ENCODE measurements at places on chromosomes 1 and 21.
A peak's percentile ranks its signal among the peaks of the same experiment; 100 is the strongest.

DNA sequence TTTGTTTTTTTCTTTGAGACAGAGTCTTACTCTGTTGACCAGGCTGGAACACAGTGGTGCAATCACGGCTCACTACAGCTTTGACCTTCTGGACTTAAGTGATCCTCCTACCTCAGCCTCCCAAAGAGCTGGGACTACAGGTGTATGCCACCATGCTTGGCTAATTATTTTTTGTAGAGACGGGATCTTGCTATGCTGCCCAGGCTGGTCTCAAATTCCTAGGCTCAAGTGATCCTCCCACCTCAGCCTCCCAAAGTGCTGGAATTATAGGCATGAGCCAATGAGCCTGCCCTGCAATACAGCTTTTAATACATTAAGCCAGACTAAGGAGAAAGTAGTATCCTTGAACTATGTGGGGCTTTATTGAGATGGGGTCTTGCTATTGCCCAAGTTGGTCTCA lies 16.6 kb upstream of the EXOSC10 start:
- no peak for DNase-seq
- no peaks in the 10 kb centered on the region for H3K27me3 ChIP-seq
- H3K4me1 ChIP-seq = no peaks in the 10 kb centered on the region
- no peak overlapping the region for H3K27ac ChIP-seq

- H3K36me3 ChIP-seq = no peaks in the 10 kb centered on the region
- DNase-seq = peak; percentile 39
- no peak overlapping the region for H3K4me3 ChIP-seq
Measured at GRCh38 chr1:161885003-161885402, 118.9 kb downstream of the ATF6 start.

GRCh38 chr1:43991200-43991475 lies 261 bp upstream of the CCDC24 start:
- no peaks in the 10 kb centered on the region for H3K36me3 ChIP-seq
- no peaks in the 10 kb centered on the region for H3K27me3 ChIP-seq
- peak overlapping the region; percentile 69 for H3K27ac ChIP-seq
- H3K4me1 ChIP-seq = peaks cover 11% of the 10 kb centered on the region

DNA sequence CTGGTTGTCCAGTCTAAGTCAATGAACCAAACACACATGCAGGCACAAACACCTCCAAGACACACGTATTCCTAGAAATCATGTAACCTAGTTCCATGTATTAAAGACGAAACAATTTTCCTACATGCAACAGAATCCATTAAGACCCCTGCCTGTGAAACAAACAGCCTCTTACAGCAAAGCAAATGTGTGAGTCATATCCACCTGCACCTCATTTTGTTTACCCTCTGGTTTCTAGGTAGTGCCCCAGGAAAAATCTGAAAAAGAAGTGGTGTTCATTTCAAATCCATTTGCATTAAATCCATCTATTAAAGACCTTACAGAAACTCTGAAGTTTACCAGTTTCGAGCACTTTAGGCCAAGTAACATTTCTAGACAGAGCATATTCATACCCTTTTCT lies 74.1 kb downstream of the VCAM1 start:
- DNase-seq = no peak
- no peak overlapping the region for H3K4me3 ChIP-seq
- H3K27ac ChIP-seq = no peak overlapping the region
- H3K4me1 ChIP-seq = no peaks in the 10 kb centered on the region
- no peaks in the 10 kb centered on the region for H3K36me3 ChIP-seq
- H3K27me3 ChIP-seq = no peaks in the 10 kb centered on the region

GRCh38 chr1:31871703-31872102 lies 55.9 kb upstream of the SPOCD1 start:
- no peaks in the 10 kb centered on the region for H3K36me3 ChIP-seq
- H3K4me1 ChIP-seq = no peaks in the 10 kb centered on the region
- no peak for DNase-seq
- H3K4me3 ChIP-seq = no peak overlapping the region

GRCh38 chr1:211724687-211725196 lies 49.3 kb upstream of the NEK2 start:
- H3K27ac ChIP-seq = no peak overlapping the region
- no peak overlapping the region for H3K4me3 ChIP-seq
- no peaks in the 10 kb centered on the region for H3K27me3 ChIP-seq
- no peaks in the 10 kb centered on the region for H3K36me3 ChIP-seq

- H3K27me3 ChIP-seq = peaks cover 4% of the 10 kb centered on the region
- no peaks in the 10 kb centered on the region for H3K36me3 ChIP-seq
- no peaks in the 10 kb centered on the region for H3K4me1 ChIP-seq
- H3K27ac ChIP-seq = no peak overlapping the region
- H3K4me3 ChIP-seq = no peak overlapping the region
- no peak for DNase-seq
Measured at GRCh38 chr21:39601187-39601928, 11.4 kb upstream of the B3GALT5 start.

- H3K27me3 ChIP-seq = no peaks in the 10 kb centered on the region
- H3K27ac ChIP-seq = peak within 1 kb of the TSS; percentile 55
- DNase-seq = peak; percentile 55
- H3K36me3 ChIP-seq = peaks cover 25% of the 10 kb centered on the region
Measured at GRCh38 chr1:150808121-150808520, at the start of gene CTSK. TSS of gene CTSK (minus strand) at chr1:150808260. CDS start at chr1:150806805, 1,455 bp downstream.

- H3K27me3 ChIP-seq = no peaks in the 10 kb centered on the region
- DNase-seq = no peak
- H3K4me1 ChIP-seq = peaks cover 8% of the 10 kb centered on the region
- H3K36me3 ChIP-seq = peaks cover 66% of the 10 kb centered on the region
Measured at GRCh38 chr1:220149742-220150141, 55.8 kb downstream of the IARS2 start.

DNA sequence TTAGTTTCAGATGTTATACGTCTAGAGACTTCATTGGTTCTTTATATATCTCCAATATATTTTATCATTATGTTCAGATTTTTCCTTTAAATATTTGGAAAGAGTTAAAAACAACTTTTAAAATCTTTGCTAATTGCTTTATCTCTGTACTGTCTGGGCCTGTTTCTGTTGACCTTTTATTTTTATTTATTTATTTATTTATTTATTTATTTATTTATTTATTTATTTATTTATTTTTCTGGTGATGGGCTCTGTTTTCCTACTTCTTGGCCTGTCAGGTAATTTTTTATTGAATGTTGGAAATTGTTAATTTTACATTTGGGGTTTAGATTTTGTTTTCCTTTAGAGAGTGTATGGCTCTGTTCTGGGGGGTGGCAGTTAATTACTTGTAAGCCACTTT lies 279.7 kb upstream of the KAZN start:
- H3K27me3 ChIP-seq = no peaks in the 10 kb centered on the region
- no peak for DNase-seq
- H3K36me3 ChIP-seq = no peaks in the 10 kb centered on the region

GRCh38 chr1:180156201-180156600 lies 1.5 kb downstream of the QSOX1 start:
- H3K27ac ChIP-seq = no peak overlapping the region
- H3K4me3 ChIP-seq = peak overlapping the region; percentile 81
- no peaks in the 10 kb centered on the region for H3K36me3 ChIP-seq
- no peak for DNase-seq
- no peaks in the 10 kb centered on the region for H3K27me3 ChIP-seq

DNA sequence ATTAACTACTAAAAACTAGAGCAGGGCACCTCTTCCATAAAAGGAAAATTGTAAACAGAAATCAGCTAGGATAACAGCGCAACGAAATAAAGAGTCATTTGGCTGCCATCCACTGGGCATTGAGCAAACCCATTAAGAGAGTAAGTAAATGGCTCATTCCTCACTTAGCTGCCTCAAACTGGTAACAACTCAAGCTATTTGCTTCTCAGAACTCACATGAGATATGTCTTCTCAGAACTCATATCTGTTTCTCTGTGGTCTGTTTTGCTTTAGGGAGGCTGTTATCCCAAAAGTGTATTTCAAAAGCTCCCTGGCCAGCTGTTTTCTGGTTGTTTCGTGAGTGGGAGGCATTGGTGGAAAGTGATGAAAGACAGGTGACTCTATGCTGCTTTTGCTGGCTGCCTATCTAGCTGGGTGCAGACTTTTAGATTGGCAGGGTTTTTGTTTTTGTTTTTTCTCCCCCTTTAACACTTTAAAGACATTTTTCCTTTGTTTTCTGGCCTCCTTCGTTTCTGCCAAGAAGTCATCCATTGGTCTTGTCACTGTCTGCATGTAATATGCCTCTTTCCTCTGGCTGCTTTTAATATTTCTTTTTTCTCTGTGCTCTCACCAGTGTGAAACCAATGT lies 269.2 kb upstream of the RGS18 start:
- no peaks in the 10 kb centered on the region for H3K36me3 ChIP-seq
- H3K4me1 ChIP-seq = no peaks in the 10 kb centered on the region
- H3K27ac ChIP-seq = no peak overlapping the region
- no peaks in the 10 kb centered on the region for H3K27me3 ChIP-seq
- no peak for DNase-seq

GRCh38 chr1:84574936-84575335 lies 696 bp upstream of the CTBS start:
- H3K27me3 ChIP-seq = no peaks in the 10 kb centered on the region
- H3K27ac ChIP-seq = peak overlapping the region; percentile 99
- H3K4me1 ChIP-seq = peaks cover 29% of the 10 kb centered on the region

DNA sequence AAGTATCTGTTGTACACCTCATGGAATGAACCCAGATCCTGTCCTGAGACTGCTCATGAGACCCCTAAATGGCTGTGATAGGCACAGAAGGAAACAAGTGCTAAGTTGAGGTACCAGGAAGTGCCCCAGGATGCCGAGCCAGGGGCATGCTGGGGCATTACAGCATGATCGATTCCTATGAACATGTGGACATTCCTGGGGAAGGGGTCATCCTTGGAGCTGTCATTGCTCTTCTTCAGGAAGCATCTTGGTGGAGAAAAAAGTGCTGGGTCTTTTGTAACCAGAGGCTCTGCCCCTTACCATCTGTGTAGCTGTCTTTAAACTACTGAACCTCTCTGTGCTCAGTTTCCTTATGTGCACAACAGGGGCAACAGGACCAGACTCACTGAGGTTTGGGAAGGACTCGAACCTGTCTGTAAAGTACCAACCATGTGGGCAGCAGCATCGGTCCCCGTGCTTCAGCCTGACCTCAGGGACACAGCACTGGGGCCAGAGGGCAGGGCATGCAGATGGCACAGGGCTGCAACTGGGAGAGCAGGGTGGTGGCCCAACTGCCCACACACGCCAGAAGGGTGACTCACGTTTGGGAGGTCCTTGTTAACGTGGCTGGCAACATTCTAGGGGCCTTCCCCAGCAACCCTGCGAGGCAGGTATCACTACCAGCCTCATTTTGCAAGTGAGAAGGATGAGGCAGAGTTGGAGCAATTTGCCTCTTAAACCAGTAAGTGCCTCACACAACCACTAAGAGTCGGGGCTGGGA lies 142.3 kb upstream of the EDN2 start:
- no peak overlapping the region for H3K27ac ChIP-seq
- peaks cover 29% of the 10 kb centered on the region for H3K4me1 ChIP-seq

DNA sequence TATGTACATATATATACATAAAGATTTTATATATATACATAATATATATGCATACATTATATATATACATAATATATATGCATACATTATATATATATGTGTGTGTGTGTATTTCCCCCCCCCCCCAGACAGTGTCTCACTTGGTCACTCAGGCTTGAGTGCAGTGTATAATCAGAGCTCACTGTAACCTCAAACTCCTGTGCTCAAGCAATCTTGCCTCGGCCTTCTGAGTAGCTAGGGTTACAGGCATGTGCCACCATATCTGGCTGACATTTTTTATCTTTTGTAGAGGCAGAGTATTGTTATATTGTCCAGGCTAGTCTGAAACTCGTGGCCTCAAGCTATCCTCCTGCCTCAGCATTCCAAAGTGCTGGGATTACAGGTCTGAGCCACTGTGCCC lies 9.0 kb upstream of the FUBP1 start:
- no peak overlapping the region for H3K4me3 ChIP-seq
- H3K36me3 ChIP-seq = no peaks in the 10 kb centered on the region
- no peak overlapping the region for H3K27ac ChIP-seq
- H3K27me3 ChIP-seq = no peaks in the 10 kb centered on the region

- DNase-seq = no peak
- no peaks in the 10 kb centered on the region for H3K27me3 ChIP-seq
- H3K4me1 ChIP-seq = peaks cover 9% of the 10 kb centered on the region
- no peaks in the 10 kb centered on the region for H3K36me3 ChIP-seq
- no peak overlapping the region for H3K27ac ChIP-seq
Measured at GRCh38 chr1:244027491-244028145, 23.5 kb upstream of the ZBTB18 start.

- no peaks in the 10 kb centered on the region for H3K4me1 ChIP-seq
- no peak overlapping the region for H3K27ac ChIP-seq
- no peak for DNase-seq
- no peaks in the 10 kb centered on the region for H3K27me3 ChIP-seq
- H3K4me3 ChIP-seq = no peak overlapping the region
Measured at GRCh38 chr21:30733026-30733425, 14.0 kb downstream of the KRTAP21-2 start.

GRCh38 chr21:33839167-33839716 lies 76.4 kb downstream of the ATP5PO start:
- no peak overlapping the region for H3K4me3 ChIP-seq
- H3K27ac ChIP-seq = no peak overlapping the region
- DNase-seq = no peak
- H3K36me3 ChIP-seq = peaks cover 12% of the 10 kb centered on the region
- H3K4me1 ChIP-seq = no peaks in the 10 kb centered on the region

- no peak overlapping the region for H3K27ac ChIP-seq
- no peak for DNase-seq
- no peak overlapping the region for H3K4me3 ChIP-seq
- no peaks in the 10 kb centered on the region for H3K27me3 ChIP-seq
Measured at GRCh38 chr1:4404854-4405590, 249.4 kb upstream of the AJAP1 start.

Measured in tibial artery (tissue), 4 donors.